ENCODE measurements at places on chromosomes 6 and 20.

GRCh38 chr6:116008470-116009243, 52.0 kb downstream of the FRK start:
- DNase-seq, result no peak

GRCh38 chr20:63176427-63177133, 39.4 kb downstream of the YTHDF1 start:
- DNase-seq, result no peak

DNA sequence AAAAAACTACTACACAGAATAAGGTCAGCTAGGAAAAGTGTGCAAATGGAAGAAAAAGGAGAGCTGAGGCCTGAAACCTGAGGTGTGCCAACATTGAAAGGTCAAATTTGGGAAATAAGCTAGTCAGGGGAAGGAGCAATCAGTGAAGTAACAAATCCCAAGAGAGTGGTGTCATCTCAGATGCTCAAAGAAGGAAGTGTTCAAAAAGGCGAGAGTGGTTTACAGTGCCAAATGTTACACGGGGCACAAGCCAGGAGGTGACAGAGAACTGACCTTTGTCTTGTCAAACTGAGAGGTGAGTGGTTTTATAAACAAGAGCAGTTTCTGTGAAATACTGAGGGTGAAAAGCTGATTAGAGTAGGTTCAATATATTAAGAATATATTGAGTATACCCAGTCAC, 83.0 kb upstream of the TCF21 start:
- no peak for DNase-seq

GRCh38 chr6:91299544-91300491, 712.9 kb upstream of the MAP3K7 start:
- no peak for DNase-seq

- peak; percentile 78 for DNase-seq
Measured at GRCh38 chr6:110534731-110535492, 58.5 kb upstream of the SLC22A16 start.

GRCh38 chr6:99611148-99611547, 4.5 kb downstream of the PRDM13 start:
- no peak for DNase-seq

- no peak for DNase-seq
Measured at GRCh38 chr6:45480752-45481415, 103.2 kb upstream of the SUPT3H start.

- peak; percentile 81 for DNase-seq
Measured at GRCh38 chr6:31087494-31088089, 24.8 kb downstream of the C6orf15 start.

- DNase-seq, result no peak
Measured at GRCh38 chr6:129665555-129665954, 44.4 kb downstream of the ARHGAP18 start.

- DNase-seq, result no peak
Measured at GRCh38 chr6:5778317-5778857, 228.3 kb downstream of the NRN1 start.

GRCh38 chr6:41503827-41504465, 42.2 kb upstream of the FOXP4 start:
- DNase-seq, result peak; percentile 12

DNA sequence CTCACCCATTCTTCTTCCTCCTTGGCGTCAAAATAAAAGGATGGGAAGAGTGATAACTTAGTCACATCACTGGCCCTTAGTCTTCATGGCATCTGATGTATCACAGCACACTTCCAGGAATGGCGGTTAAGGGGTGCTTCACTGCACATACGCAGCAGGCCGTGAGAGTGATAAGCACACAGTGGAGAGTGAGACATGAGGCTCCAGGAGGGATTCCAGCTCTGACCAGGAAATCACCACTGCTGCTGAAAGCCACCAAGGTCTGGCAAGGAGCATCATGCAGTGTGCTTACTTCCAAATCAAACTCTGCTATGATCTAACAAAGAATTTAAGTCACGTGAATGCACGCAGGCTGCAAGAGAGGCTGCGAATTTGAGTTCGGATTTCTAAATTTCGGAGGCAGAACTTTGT, 62.4 kb downstream of the ARID1B start:
- DNase-seq, result no peak

GRCh38 chr6:27474172-27474465, 1.2 kb upstream of the ZNF184 start:
- DNase-seq, result no peak

- no peak for DNase-seq
Measured at GRCh38 chr20:24321973-24322372, 147.5 kb upstream of the SYNDIG1 start.

DNA sequence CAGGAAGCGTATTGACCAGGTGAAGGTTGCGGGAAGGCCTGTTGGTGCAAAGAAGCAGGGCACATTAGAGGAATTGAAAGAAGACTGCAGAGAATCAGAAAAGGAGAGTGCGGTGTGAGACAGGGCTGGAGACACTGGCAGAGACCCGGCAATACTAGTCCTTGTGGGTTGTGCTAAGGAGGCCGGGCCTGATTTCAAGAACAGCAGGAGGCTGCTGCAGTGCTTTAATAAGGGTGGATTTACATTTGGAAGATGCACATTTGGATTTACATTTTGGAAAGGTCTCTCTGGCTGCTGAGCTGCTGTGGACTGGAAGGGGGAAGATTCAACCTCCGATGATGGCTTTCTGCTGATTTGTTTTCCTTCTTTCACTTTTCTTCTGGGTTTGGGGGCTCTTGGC, 167.8 kb downstream of the SLC24A3 start:
- DNase-seq, result no peak

- DNase-seq, result no peak
Measured at GRCh38 chr6:38646166-38646878, 6.6 kb upstream of the BTBD9 start.

DNA sequence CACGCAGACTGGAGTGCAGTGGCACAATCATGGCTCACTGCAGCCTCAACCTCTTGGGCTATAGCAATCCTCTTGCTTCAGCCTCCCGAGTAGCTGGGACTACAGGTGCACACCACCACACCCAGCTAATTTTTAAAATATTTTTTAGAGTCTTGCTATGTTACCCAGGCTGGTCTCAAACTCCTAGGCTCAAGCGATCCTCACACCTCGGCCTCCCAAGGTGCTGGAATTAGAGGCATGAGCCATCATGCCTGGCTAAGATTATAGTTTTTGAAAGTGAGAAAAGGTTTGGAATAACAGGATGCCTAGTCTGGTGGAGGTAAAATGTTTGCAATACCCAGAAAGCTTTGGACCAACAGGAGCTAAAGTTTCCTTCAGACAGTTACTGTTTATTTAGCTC, 23.4 kb downstream of the GCM1 start:
- no peak for DNase-seq

DNA sequence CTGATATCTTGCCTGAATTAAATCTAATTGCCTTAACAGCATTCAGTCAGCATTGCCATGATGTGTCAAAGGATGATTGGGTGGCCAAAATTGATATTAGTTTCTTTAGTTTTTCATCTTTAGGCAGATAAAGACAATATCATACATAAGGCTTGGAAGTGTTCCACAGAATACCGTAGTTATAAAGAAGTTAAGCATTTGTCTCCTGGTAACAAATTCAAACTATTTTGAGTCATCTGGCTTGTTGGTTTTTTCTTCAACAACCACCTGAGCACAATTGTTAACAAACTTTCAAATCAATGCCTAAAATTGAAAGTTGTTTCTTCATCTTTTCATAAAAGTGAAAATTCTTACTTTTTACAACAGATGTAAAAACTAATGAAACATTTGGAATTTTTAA, 47.5 kb upstream of the ADGRF5 start:
- DNase-seq, result no peak

- DNase-seq, result no peak
Measured at GRCh38 chr20:16555754-16556153, 17.5 kb downstream of the KIF16B start.

DNA sequence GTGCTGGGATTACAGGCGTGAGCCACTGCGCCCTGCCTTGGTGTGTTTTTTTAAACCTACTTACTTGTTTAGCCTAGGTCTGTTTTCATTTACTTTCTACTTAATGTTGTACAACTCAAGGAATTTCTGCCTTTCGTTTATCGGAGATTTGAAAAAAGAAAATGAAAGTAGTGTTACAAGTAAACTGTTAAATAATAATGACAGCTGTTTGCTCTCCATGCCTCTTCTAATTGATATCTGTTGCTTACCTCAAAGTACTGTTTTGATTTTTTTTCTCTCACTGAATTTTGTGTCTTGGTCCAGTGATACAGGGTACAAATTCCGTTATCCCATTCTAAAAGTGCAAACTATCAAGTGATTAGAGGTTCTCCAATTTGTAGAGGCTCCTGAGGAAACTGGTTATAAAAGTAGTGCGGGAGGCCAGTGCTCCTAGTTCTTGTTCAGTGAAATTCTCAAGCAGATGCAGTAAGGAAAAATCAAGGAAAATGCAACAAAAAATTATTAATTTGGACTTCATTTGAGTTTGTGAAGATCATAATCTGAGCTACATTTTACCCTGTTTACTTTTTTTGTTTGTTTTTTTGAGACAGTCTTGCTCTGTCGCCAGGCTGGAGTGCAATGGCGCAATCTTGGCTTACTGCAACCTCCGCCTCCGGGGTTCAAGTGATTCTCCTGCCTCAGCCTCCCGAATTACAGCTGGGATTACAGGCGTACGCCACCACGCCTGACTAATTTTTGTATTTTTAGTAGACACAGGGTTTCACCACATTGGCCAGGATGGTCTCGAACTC, 2.2 kb downstream of the UBR2 start:
- DNase-seq, result no peak

GRCh38 chr6:161152907-161153662, 120.8 kb downstream of the AGPAT4 start:
- DNase-seq, result peak; percentile 53

- no peak for DNase-seq
Measured at GRCh38 chr6:132423839-132424238, 22.6 kb upstream of the MOXD1 start.

DNA sequence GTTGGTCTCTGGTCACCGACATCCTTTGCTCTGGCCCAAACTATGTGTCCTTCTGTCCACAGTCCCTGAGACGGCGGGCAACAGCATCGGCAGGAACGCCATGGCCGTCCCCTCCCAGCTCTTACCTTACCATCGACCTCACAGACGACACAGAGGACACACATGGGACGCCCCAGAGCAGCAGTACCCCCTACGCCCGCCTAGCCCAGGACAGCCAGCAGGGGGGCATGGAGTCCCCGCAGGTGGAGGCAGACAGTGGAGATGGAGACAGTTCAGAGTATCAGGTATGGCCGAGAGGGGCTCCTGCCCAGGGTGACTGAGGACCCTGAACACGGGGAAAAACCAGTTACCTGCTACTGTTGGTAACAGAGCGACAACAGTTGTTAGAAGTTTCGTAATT, 25.0 kb downstream of the DNMT3B start:
- DNase-seq, result no peak

- DNase-seq, result no peak
Measured at GRCh38 chr6:39964094-39964493, 29.8 kb upstream of the MOCS1 start.

DNA sequence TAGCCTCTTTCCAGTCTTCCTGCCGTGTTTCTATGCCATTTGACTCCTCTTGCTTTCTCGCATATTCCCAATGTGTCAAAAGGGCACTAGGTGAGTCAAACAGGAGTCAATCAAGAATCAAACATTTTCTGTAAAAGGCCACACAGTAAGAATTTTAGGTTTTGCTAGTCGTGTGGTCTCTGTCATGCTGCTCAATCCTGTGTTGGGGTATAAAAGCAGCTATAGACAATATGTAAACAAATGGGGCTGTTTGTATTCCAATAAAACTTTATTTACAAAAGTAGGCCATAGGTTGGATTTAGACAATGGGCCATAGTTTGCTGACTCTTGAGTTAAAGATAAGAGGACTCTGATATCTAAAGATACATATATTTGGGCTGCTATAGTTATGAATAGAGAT, 235.4 kb upstream of the BTBD3 start:
- no peak for DNase-seq

- no peak for DNase-seq
Measured at GRCh38 chr6:79084693-79085092, 6.6 kb upstream of the PHIP start.

DNA sequence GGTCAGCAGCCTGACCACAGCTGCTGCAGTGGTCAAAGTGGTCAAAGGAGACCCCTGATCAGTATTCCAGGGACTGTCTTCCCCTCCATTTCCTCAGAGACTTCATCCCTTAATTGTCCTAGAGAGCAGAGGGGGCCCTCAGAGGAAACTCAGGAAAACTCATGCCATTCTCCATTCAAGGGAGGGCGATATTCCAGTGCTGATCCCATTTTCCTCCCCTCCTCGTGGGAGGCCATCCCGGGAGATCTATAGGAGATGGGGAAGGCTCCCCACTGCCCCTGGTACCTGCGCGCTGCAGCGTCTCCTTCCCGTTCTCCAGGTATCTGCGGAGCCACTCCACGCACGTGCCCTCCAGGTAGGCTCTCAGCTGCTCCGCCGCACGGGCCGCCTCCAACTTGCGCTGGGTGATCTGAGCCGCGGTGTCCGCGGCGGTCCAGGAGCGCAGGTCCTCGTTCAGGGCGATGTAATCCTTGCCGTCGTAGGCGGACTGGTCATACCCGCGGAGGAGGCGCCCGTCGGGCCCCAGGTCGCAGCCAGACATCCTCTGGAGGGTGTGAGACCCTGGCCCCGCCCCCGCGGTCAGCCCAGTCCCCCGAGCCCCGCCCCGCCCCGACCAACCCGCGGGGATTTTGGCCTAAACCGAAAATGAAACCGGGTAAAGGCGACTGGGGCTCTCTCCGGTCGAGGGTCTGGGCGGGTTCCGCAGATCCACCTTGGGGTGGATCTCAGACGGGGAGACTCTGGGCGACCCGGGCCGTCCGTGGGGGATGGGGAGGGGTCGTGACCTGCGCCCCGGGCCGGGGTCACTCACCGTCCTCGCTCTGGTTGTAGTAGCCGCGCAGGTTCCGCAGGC, 878 bp downstream of the HLA-C start:
- DNase-seq, result peak; percentile 17

DNA sequence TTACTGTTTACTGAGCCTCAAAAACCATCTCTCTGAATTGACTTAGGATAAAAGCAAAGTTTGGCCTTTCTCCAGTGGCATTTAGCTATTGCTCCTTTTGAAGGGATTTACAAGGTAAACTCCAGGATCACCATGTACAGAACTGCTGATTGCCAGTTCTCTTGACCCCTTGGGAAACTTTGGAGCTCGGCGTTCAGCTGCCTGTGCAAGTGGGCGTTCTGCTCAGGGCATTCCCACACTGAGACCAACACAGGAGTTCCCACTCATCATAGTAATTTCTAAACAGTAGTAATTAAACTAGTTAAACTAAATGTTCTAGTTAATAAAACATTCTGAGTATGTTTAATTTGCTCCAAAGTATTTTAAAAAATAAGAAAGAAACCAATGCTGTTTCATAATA, 14.9 kb downstream of the KCNQ5 start:
- no peak for DNase-seq

All from head of caudate nucleus (tissue), 42 donors.